Thoracic aorta (tissue), 2 donors: ENCODE measurements at places on chromosomes 3 and 15.

- peaks cover 11% of the 10 kb centered on the region for H3K36me3 ChIP-seq
- peaks cover 43% of the 10 kb centered on the region for H3K4me1 ChIP-seq
- H3K4me3 ChIP-seq, result peak overlapping the region; percentile 84
- peak overlapping the region; percentile 50 for H3K27ac ChIP-seq
- H3K27me3 ChIP-seq, result no peaks in the 10 kb centered on the region
These were observed 846 bp upstream of the POLG start for GRCh38 chr15:89335298-89336041.

DNA sequence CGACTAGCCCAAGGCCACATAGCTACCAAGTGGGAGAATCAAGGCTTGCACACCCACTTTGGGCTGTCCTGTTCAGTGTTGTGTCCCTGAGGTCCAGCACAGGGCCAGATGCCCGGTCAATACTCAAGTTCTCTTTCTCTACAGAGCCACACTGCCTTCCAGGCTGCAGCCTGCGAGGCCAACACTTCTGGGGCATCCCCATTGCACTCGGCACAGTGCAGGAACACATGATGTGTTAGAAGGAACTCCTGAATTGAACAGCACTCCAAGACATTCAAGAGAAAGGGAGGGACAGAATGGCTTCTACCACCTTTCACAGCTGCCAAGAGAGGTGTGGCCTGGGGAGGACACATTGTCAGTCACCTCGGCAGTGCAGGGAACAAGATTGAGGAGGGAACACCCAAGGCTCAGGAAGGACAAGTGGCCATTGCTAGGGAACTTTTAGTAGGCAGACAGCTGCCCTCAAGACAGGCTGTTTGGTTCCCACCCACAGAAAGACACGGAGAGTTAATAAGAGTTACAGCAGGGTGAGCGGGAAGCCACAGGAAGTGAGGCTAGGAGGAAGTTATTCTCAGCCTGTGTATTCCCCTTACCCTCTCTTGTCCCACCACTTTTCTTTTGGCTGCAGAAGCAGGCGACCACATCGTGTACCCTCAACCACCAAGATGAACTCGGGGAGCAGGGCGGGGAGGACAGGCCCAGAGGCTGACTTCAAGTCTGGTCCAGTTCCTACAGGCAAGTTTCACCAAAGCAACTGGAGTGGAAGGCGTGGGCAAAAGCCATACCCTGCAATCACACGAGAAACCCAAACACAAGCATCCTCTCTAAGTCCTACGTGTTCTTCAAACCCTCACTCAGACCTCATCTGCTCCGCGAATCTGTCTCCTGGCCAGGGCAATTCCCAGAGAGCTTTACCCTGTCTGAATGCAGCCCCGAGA is 69.4 kb downstream of the SRGAP3 start:
- no peaks in the 10 kb centered on the region for H3K4me1 ChIP-seq
- no peak overlapping the region for H3K27ac ChIP-seq
- no peaks in the 10 kb centered on the region for H3K36me3 ChIP-seq
- H3K27me3 ChIP-seq, result no peaks in the 10 kb centered on the region
- no peak for DNase-seq

DNA sequence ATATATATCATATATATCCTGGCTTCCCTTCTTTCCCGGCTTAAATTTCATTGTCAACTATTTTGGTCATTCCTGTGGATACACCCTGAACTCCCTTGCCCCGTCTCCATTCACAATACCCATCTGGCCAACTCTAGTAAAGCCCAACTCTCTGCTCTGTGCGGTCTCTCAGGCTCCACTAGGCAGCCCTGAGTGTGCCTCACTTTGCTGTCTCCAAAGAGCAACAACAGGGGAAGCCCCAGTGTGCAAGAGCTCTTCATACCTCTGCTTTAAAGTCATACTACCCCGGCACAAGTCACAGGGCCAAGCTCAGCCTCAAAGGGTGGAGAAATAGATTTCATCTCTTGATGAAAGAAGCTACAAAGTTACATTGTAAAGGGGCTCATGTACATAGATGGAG is 18.9 kb upstream of the FEM1B start:
- DNase-seq, result no peak
- no peaks in the 10 kb centered on the region for H3K36me3 ChIP-seq
- no peak overlapping the region for H3K27ac ChIP-seq
- H3K27me3 ChIP-seq, result no peaks in the 10 kb centered on the region
- peaks cover 16% of the 10 kb centered on the region for H3K4me1 ChIP-seq
- H3K4me3 ChIP-seq, result no peak overlapping the region

DNA sequence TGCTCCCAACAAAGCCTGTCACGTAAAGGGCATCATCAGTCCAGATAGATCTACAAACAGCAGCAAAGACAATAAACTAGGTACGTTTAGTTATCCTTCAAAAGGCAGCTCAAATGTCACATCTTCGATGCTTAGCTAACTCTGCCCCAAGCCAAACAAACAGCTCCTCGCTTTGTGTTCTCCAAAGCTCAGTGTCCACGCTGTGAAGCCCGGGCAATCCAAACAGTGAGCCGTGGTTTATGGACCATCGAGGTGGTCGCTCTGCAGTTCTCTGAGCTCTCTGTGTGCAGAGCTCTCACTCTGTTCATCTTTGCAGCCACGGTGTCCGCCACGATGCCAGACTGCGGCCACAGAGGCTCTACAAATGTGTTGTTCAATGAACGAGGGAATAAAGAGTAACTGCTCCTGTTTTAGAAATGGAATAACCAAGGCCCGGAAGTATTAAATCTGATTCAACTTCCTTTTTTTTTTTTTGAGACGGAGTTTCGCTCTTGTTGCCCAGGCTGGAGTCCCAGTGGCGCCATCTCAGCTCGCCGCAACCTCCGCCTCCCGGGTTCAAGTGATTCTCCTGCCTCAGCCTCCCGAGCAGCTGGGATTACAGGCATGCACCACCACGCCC is 117.2 kb upstream of the FAM174B start:
- H3K36me3 ChIP-seq, result no peaks in the 10 kb centered on the region
- H3K4me3 ChIP-seq, result no peak overlapping the region
- no peak overlapping the region for H3K27ac ChIP-seq
- H3K27me3 ChIP-seq, result no peaks in the 10 kb centered on the region
- H3K4me1 ChIP-seq, result no peaks in the 10 kb centered on the region
- no peak for DNase-seq

- no peak overlapping the region for H3K4me3 ChIP-seq
- peaks cover 18% of the 10 kb centered on the region for H3K4me1 ChIP-seq
- H3K27ac ChIP-seq, result no peak overlapping the region
- no peaks in the 10 kb centered on the region for H3K27me3 ChIP-seq
- no peak for DNase-seq
- H3K36me3 ChIP-seq, result no peaks in the 10 kb centered on the region
These were observed 76.1 kb downstream of the ISG20 start for GRCh38 chr15:88714782-88715372.

DNA sequence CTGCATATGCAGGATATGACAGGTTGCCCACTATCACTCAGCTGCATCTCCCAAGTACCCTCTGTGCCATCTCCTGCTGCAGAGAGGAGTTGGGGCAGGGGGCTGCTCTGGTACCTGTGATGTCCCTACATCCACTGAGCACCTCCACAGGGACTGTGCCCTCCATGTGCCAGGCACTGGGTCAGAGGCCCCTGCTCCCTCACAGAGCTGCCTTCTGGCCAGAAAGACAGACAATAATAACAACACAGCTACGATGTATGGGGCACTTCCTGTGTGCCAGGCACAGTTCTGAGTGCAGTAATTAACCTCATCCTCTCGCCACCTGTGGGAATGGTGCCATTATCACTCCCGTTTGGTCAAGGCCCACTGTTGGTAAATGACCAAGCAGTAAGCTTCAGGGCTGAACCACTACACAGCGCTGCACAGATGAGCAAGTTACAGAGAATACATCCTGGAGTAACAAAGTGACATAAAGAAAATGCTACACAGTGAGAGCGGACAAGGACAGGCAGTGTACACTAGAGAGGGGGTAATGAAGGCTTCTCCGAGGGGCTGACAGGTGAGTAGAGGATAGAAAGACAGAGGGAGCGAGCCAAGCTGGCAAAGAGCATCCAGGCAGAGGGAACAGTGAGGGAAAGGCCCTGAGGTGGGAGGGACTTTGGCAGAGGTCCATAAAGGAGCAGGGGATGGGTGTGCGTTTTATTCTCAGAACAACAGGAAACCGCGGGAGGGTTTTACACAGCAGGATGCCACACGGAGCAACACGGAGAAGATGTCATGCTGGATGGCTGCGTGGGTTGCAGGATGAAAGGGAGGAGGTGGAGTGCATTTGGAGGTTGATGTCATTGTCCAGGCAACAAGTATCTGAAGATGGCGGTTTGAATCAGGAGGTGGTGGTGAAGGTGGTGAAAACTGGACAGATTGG is 13.6 kb downstream of the WNT7A start:
- DNase-seq, result no peak
- H3K36me3 ChIP-seq, result no peaks in the 10 kb centered on the region
- no peaks in the 10 kb centered on the region for H3K27me3 ChIP-seq
- no peaks in the 10 kb centered on the region for H3K4me1 ChIP-seq

- H3K27ac ChIP-seq, result no peak overlapping the region
- no peak for DNase-seq
- no peaks in the 10 kb centered on the region for H3K36me3 ChIP-seq
- H3K4me1 ChIP-seq, result peaks cover 20% of the 10 kb centered on the region
These were observed 443.2 kb upstream of the TBL1XR1 start for GRCh38 chr3:177640319-177640965.

GRCh38 chr15:82184776-82185175 is 77.8 kb downstream of the EFL1 start:
- H3K4me1 ChIP-seq, result peaks cover 24% of the 10 kb centered on the region
- H3K27ac ChIP-seq, result no peak overlapping the region
- H3K36me3 ChIP-seq, result no peaks in the 10 kb centered on the region
- no peak for DNase-seq
- H3K27me3 ChIP-seq, result no peaks in the 10 kb centered on the region

DNA sequence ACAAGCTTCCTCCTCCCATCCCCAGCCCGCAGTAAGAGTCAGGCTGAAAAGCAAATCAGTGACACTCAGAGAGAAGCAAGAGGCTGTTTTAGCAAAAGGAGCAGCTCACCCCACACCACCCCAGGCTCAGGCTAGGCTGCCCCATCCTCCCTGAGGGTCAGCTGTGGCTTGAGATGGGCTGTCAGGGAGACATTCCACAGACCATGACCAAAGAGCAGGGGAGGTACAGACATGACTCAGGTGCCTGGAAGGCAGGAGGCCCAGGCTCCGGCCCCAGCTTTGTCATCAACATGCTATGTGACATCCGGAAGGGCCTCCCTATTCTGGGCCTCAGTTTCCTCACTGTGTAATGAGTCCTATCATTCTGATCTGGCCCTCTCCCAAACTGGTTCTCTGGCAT is 24.7 kb downstream of the HCN4 start:
- H3K4me1 ChIP-seq, result no peaks in the 10 kb centered on the region
- no peak overlapping the region for H3K27ac ChIP-seq
- H3K27me3 ChIP-seq, result no peaks in the 10 kb centered on the region

DNA sequence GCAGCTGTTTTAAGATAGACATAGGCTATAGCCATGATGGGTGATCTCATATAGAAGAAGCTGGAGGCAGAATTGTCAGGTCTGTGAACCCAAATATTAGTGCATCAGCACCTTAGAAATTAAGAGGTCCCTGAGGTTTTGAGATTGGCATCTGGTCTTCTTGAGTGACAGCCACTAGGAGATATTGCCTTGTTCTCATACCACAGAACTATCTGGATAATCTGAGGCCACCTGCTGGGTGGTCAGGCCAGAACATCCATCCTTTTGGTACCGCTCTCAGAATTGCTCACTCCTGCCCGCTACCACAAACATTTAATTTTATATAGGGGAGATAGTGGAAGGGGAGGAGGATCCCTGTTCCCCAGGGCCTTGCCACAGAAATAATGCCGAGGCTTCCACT is 210.6 kb upstream of the ZPLD1 start:
- no peaks in the 10 kb centered on the region for H3K27me3 ChIP-seq
- H3K4me1 ChIP-seq, result no peaks in the 10 kb centered on the region
- no peak for DNase-seq
- no peaks in the 10 kb centered on the region for H3K36me3 ChIP-seq

DNA sequence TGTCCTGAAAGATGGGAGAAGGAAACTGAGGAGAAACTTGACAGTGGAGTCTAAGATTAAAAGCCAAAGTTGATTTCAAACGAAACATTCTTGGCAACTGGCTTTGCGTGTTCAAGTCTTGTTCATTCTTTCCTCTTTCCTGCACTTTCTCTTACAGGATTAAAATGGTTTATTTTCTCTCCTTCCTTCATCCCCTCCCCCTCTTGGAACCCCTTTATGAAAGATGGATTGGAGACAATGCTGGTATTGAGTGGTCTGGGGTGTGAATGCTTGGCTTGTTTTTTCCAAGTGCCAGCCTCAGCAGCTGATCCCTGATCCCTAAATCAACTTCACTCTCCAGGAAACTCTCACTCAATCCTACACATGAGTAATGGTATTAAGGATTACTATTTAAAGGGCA is 703 bp upstream of the LSAMP start:
- no peak overlapping the region for H3K4me3 ChIP-seq
- DNase-seq, result no peak
- no peak overlapping the region for H3K27ac ChIP-seq

GRCh38 chr15:82750831-82751180 is 41.1 kb upstream of the AP3B2 start:
- no peaks in the 10 kb centered on the region for H3K27me3 ChIP-seq
- peaks cover 6% of the 10 kb centered on the region for H3K36me3 ChIP-seq
- peak overlapping the region; percentile 79 for H3K27ac ChIP-seq
- peaks cover 7% of the 10 kb centered on the region for H3K4me1 ChIP-seq

DNA sequence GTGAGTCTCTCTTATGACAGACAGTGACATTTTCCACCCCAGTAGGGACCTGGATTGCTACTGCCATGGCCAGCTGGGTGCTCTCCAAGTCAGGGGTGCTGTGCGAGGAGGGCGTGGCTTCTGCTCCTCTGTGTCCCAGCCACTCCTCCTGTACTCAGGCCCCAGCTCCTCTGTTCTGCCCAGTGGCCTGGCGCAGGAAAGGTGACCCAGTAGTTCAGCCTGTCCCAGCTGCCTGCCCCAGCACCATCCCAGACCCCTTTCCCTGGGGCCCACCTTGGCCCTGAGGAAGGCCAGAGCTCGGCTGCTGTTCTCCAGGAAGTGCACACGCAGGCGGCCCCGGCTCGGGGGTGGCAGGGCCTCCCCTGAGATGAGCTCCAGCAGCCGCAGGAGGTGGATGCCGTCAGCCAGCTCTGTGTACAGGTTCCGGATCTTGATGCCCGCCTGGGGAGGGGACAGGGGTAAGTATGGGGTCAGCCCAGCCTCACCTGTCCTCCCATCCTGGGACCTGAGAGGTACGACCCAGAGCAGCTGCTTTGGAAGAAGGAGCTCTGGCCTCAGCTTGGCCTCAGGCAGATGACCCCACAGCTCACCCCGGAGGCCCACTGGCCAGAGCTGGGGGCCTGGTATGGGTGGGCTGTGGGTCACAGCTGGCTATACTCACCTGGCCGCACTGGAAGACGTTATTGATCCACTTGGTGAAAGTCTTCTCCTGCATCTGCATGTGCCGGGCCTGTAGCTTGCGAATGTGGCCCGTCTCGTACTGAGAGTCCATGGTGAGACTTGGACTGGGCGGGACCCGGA is 1.0 kb downstream of the SPTBN5 start:
- no peaks in the 10 kb centered on the region for H3K27me3 ChIP-seq
- no peak overlapping the region for H3K27ac ChIP-seq
- DNase-seq, result no peak
- no peak overlapping the region for H3K4me3 ChIP-seq
- H3K36me3 ChIP-seq, result no peaks in the 10 kb centered on the region
- H3K4me1 ChIP-seq, result peaks cover 7% of the 10 kb centered on the region

GRCh38 chr3:151770956-151771355 is 37.2 kb downstream of the AADACL2 start:
- DNase-seq, result no peak
- peak overlapping the region; percentile 60 for H3K27ac ChIP-seq
- H3K4me1 ChIP-seq, result peaks cover 34% of the 10 kb centered on the region
- H3K36me3 ChIP-seq, result no peaks in the 10 kb centered on the region
- H3K27me3 ChIP-seq, result no peaks in the 10 kb centered on the region
